Vagina (tissue), 2 donors: ENCODE measurements at places on chromosomes 4 and X.

- no peak for DNase-seq
Observed at GRCh38 chrX:79167462-79167861, 23.0 kb downstream of the GPR174 start.

GRCh38 chr4:175411251-175411650 is 400.8 kb downstream of the GPM6A start:
- no peak for DNase-seq

DNA sequence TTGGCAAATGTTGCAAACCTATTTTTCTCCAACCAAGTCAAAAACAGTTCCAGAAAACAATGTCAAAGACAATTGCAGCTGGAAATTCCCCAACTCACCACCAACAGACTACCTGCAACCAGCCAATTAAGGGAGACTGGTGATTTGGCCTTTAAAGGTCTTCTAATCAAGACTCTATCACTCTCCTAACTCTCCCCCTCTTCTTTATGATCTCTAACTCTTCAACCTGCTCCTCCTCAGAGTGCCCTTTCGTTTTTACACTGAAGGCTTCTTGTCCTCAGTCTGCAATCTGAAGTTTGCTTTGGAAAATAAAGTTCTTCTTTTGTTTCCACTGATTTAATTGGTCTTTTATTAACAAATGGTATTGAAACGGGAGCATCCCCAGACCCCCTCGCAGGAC is 203.9 kb downstream of the TECRL start:
- no peak for DNase-seq

DNA sequence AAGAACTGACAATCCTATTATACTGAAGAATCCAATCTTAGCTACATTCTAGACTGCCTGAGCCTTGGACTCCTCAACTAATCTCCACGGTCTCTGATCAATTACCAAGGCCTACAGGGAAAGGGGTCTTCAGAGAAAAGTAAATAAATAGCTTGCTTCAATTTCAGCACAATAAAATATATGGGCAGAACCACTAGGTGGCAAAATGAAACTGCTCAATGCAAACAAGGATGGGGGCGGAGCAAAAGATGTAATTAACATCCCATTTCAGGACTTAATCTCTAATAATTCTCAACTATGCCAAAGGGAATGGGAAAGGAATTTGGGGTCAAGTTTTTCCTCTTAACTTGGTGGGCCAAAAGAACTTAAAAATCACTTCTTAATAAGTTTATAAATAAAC is 78.4 kb upstream of the MAP3K15 start:
- DNase-seq = no peak

DNA sequence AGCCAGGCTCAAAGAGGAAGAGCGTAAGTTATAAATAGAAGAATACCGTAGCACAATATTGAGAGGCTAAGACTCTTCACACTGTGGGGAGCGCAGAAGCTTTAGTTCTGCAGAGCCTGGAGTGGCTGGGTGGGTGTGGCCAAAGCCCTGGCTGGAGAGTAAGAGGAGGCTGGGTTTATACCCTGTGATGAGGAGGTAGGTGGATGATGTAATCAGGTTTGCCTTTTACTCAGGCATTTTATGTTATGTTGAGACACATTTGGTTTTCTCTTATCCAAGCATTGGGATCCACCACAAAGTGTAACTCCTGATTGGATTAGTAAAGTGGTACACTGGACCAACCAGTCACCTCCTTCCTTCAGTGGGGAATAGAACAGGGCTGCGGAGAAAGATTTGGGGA is 13.9 kb downstream of the CDS1 start:
- no peak for DNase-seq

DNA sequence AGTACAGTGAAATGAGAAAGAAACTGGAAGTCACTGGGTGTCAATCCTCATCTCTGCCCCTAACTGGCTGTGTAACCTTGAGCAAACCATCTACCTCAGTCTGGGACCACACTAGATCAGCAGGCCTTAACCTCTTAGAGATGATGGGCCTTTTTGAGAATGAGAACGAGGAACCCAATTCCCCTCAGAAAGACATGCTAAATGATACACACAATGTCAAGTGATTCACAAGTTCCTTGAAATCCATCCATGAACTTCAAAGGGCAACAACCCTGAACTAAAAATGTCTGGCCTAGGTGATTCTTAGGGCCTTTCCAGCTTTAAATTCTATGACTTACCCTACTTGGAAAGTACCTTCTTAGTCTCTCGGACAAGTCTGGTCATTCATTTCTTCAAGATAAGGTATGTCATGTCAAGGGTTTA is 47.4 kb downstream of the ACSL4 start:
- DNase-seq = no peak

DNA sequence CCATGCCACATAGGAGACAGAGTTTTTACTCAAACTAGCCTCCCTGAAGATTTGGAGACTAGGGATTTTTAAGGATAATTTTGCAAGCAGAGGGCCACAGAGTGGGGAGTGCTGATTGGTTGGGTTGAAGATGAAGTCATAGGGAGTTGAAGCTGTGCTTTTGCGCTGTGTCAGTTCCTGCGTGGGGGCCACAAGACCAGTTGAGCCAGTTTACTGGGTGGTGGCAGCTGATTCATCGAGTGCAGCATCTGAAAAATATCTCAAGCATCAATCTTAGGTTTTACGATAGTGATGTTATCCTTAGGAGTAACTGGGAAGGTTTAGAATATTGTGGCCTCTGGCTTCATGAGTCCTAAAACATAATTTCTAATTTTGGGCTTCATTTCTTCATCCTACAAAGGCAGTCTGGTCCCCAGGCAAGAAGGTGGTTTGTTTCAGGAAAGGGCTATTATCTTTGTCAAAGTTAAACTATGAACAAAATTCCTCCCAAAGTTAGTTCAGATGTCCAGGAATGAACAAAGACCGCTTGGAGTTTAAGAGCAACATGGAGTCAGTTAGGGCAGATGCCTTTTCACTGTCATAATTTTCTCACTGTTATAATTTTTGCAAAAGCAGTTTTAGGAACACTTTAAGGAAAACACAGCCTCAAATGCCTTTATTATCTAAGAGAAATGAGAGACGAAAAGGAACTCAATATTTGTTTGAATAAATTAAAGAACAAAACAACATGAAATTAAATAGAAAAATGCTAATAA is 960.8 kb upstream of the PRKX start:
- no peak for DNase-seq

DNA sequence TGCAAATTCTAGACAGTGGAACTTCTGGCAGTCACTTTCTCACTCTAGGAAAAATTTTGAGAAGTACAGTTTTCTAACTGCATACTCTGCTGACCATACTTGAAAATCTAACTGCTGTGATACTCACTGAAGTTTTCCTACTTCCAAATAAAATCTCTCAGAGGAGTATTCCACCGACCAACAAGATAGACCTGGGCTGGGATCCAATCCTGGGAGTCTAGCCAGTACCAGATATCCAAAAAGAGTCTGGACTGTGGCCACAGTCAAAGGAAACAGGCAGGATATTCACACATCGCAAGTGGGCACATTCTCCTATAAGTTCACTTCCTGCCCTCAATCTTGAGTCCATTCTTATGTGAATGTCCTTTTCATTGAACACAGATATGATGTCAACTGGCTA is 1138.7 kb upstream of the PCDH7 start:
- DNase-seq = no peak

DNA sequence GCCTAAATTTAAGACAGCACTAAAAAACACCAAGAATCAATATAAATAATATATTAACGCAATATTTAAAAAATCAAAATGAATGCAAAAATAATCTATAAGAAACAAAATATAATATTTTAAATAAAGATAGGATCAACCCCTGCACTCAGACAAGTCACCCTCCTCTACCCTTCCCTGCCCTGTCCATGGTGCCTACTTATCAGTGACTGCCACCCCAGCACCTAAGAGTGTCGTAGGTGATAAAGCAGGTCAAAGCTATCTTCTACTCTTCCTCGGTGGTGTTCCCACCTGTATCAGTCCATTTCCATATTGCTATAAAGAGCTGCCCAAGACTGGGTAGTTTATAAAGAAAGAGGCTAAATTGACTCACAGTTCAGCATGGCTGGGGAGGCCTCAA is 251.9 kb downstream of the STIM2 start:
- DNase-seq = no peak

DNA sequence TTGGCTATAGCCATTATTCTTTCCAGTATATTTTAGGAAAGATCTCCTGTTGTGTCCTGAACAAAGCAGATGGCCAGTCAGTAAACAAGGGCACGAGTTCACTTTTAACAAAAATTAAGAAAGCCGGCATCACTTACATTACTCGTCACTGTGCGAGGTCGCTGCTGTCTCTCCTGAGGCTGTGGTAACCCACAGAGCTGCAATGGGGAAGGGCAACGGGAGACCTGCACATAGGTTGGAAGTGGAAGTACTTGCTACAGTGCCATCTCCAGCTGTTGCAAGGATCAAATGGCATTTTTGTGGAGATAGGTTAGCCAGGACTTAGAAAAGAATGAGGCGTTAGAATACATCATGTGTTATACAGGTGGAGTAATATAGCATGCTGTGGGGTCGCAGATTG is 132.2 kb downstream of the KLHL8 start:
- DNase-seq = no peak

DNA sequence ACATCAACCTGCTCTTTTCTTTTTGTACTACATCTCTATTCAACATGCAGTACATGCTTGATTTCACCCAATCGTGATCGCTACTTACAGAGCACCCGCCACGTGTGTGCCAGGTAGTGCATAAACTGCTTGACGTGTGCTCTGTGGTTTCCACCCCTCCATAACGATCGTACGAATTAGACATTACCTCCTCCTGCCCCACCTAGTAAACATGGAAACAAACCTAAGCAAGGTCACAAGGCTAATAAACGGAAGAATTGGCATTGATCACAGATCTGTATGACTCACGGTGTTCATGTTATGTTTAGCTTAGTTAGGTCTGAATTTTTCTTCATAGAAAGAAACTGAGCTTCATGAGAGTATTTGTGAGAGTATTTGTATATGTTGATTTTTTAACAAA is 64.1 kb downstream of the STX18 start:
- DNase-seq = no peak

GRCh38 chr4:127238956-127239475 is 393.7 kb upstream of the INTU start:
- no peak for DNase-seq
